ENCODE measurements at places on chromosomes 1 and 21.

- peak; percentile 22 for DNase-seq
Observed at GRCh38 chr1:186374303-186375151, 526 bp downstream of the TPR start.

GRCh38 chr1:3669421-3669821, 17.1 kb downstream of the TP73 start:
- DNase-seq, result no peak

- no peak for DNase-seq
Observed at GRCh38 chr1:75475696-75476095, 135.2 kb downstream of the SLC44A5 start.

GRCh38 chr1:215612391-215612790, 45.3 kb downstream of the KCTD3 start:
- DNase-seq, result no peak

DNA sequence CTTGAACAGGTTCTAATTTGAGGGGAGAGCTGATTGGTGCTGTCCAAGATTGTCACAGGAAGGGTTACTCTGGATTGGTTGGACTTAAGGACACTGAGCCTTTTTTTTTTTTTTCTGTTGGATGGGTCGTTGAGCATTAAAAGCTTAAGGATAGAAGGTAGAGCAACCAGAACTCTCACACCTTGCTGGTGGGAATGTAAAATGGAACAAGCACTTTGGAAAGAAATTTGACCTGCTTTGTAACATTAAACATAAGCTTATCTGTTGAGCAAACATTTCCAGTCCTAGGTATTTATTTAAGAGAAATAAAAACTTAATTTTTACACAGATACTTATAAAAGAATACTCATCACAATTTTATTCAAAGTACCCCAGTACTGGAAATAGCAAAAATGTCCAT, 29.8 kb upstream of the PLA2G2A start:
- no peak for DNase-seq

DNA sequence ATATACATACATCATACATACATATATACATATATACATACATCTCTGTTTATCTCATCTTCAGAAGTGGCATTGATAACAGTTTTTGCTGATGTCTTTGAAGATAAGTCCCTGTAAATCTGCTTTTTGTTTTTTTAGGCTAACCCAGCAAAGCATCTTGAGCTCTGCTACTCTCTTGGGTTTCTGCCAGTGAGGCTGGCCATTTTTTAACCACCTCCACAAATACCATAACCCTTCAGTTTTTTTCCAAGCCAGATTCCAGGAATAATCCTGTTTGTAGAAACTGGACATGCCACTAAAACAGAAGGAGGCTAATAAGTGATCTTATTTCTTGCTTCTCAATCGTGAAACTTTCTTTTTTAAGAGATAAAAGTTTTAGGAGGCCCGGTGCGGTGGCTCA, 21.6 kb downstream of the SDHC start:
- no peak for DNase-seq

Data from RWPE1 (cell line).